ENCODE measurements at places on chromosomes 5 and 9.

- peak; percentile 15 for DNase-seq
Measured at GRCh38 chr5:86565197-86565789, 52.4 kb upstream of the COX7C start.

DNA sequence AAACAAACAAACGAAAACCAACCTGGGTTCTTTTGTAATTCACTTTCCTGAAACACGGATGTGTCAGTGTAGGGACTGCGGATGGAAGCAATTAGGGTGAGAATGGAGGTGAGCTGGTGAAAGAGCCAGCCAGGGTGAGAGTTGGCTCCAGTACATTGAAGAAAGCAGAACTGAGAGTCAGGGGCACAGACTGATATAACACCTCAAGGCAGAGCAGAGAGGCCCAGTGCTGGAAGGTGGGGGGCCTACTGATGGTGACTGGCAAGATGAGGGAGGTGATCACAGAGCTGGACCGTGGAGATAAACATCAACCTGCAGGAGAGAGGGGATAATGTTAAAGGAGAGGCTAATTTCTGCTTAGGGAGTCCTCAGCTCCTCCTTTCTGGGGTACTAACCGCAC lies 221.1 kb downstream of the MAN2A1 start:
- DNase-seq, result no peak

GRCh38 chr9:117734523-117735314 lies 30.5 kb downstream of the TLR4 start:
- no peak for DNase-seq

DNA sequence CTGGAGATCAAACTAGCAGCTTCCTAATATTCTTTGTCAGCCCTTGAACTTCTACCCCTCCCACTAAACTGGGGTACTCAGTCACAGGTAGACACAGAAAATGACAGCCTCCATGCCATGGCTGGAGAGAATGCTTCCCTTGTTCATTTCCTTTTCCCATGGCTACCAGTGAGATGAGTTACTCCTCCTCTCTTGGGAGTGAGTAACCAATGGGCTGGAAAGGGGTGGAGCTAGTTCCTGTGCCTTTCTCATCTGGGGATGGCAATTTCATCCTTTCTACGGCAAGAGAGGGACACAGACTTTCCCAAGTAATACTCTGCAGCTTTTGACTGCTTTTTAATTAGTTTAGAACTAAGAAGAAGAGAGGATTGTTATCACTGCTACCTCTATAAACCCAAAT lies 1045.6 kb upstream of the WWC1 start:
- no peak for DNase-seq

GRCh38 chr5:54455413-54456157 lies at the start of gene HSPB3:
TSS of gene HSPB3 (plus strand) at chr5:54455699. CDS start at chr5:54455790, 91 bp downstream.
- DNase-seq, result peak; percentile 72

- DNase-seq, result no peak
Measured at GRCh38 chr5:944992-945685, 52.5 kb downstream of the TRIP13 start.

DNA sequence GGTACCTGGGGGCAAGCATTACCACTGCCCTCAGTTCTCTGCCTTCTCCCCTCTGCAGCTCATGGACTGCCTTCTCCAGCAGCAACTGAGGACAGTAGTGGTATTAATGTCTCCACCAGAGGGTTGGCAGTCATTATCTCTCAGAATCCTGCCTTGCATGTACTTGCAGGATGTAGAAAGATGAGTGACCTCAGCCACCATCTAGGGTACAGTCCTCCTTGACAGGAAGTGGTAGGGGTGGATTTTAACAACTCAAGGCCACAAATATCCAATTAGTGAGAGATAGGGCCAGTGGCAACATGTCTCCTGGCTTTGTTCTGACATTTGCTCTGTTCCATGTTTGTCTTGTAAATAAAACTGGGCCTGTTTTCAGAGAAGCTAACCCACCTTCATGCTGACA lies 47.2 kb downstream of the F2R start:
- DNase-seq, result no peak

DNA sequence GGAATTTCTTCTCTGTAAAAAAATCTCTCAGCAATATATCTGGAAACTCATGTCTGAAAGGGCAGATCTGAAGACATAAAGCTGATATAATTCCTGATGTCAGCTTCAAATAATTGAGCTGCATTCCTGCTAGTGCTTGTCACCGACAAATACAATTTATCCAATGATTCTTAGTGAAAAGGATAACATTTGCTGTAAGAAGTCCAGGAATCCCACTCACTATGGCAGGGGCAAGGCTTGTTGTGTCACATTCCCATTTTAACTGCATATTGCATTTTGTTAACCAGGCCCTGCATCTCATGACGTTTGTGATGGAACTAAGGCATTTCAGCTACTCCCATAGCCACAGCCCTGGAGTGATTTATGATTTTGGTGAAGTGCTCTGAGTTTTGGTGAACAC lies 160.1 kb upstream of the DAB2 start:
- DNase-seq, result no peak

GRCh38 chr9:36888551-36888950 lies 145.5 kb downstream of the PAX5 start:
- DNase-seq, result no peak

GRCh38 chr5:43161244-43161643 lies 30.8 kb upstream of the NIM1K start:
- DNase-seq, result no peak

- peak; percentile 47 for DNase-seq
Measured at GRCh38 chr5:170479484-170479883, 24.3 kb upstream of the KCNIP1 start.

GRCh38 chr9:135692410-135692809 lies 6.9 kb downstream of the SOHLH1 start:
- no peak for DNase-seq

DNA sequence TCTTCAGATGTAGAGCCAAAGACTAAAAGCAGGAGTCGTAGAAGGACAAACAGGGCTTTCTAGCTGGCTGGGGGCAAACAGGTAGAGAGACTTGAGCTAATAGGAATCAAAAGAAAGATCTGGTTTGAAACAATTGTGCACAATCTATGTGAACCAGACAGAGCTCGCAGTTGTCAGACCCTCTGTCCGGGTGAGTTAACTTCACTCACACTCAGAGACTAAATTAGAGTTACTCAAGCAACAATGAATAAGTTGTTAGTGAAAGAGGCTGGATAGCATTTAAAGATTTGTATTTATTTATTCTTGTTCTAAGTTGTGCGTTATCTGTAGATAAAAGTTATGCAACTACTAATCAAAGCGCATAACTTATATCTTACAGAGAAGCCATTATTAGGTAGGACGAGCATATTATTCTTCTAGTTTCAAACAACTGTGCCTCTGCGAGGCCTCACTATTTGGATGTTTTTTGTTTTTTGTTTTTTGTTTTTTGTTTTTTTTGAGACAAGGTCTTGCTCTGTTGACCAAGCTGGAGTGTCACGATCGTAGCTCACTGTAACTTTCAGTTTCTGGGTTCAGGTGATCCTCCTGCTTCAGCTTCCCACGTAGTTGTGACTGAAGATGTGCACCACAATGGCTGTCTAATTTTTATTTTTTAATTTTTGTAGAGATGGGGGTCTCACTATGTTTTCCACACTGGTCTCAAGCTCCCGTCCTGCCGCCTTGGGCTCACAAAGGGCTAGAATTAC lies 13.2 kb upstream of the LNPEP start:
- no peak for DNase-seq

Data from LoVo (cell line).